Stimulated activated effector memory CD8-positive, alpha-beta T cell treated with anti-CD3 and anti-CD28 coated beads, Interleukin-12 subunit alpha, Interleukin-12 subunit beta, amount 100 ng/mL, for 72 hours (primary cell): ENCODE measurements at places on chromosomes 7 and 10.

DNA sequence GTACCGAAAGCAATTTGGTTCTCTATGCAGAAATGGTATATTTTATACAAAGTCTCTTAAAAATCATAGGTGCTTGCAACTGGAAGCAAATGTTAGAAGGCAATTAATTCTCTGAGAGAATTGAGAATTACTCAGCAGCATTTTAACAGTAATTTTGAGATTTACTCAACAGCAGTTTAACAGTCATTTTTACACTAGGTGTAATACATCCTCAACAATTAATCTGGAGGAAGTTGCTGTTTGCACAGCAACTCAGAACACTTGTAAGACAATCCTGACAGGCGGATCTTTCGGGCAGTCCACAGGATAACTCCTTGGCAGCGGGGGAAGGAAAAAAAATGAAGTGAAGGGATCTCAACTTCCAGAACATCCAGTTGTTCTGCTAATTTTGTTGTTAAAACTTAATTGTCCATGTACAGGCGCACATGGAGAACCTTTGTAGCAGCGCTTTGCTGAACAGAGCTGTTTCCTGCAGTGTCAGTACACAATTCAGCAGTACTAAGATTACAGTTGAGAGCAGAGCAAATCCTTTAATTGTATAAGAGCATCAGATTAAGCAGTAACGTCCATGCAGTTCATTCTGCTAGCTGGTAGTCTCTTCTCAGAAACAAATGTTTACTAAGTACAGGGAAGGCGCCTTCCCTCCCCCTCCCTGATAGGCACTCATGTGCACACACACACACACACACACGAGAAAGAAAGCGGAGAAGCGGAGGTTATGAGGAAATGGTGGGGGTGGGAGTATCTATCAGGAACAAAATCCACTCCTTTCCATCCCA, 43.8 kb downstream of the ENO4 start:
- DNase-seq, result no peak

GRCh38 chr10:119409906-119410305, 132.6 kb downstream of the RGS10 start:
- no peak for DNase-seq

GRCh38 chr10:70584366-70584765, 18.2 kb downstream of the PRF1 start:
- DNase-seq, result no peak

- no peak for DNase-seq
Measured at GRCh38 chr10:128096486-128097199, 29.6 kb downstream of the MKI67 start.

- no peak for DNase-seq
Measured at GRCh38 chr7:72092769-72093168, 319.4 kb downstream of the CALN1 start.

DNA sequence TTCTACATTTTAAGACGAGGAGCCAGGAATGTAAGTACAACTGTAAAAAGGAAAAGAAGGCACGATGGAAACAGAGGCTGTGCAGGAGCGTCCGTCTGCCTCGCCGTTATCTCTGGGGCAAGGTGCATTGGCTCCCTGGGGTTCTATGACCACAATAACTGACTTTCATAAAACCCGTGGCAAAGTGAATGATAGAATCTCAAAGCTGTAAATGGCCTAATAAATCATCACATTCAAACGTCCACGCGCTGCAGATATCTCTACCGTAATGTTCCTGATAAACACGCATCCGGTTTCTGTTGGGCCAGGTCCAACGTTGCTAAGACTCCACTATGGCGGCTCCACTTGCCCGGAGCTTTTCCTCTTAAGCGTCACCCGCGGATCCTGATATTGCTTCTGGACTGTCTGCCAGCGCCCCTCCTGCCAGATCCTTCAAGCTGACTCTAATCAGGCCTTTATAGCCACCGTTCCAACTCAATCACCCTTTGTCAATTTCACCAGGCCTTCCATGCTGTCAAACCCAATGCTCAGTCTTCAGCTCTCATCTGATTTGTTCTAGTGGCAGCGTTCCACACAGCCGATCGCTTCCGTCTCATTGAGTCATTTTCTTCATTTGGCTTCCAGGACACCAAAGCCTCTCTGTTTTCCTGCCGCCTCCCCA, 265.6 kb upstream of the FOXK1 start:
- no peak for DNase-seq

GRCh38 chr7:82528577-82529310, 85.2 kb upstream of the CACNA2D1 start:
- DNase-seq, result no peak

GRCh38 chr10:105207476-105207995, 566.4 kb downstream of the SORCS3 start:
- DNase-seq, result no peak

DNA sequence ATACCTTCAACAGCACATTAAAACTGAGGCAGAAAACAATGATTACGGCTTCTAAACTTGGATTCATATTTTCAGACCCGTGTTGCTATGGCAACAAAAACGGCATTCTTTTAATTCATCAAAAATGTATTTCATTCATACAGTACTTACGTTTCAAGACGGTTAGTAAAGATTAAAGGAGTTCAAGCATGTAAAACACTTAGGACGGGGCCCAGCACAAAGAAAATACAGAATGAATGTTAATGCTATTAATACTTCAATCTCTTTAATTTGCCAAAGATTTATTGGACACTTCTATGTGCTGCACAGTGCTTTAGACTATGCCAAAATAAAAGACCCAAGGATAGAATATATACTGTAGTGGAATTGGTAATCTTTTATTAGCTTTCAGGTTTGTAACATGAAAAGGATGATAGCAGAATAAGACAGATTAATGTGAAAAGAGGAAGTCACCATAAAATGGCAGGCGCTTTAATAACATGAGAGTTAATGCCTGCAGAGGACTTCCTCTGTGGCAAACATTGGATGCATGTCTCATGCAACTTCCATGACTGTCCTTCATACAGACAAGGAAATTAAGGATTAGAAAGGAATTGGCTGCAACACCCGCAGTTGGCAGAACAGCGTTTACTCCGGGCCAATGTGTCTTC, 201.6 kb upstream of the KLF6 start:
- no peak for DNase-seq

GRCh38 chr10:29649561-29650551, 15.1 kb upstream of the SVIL start:
- no peak for DNase-seq

DNA sequence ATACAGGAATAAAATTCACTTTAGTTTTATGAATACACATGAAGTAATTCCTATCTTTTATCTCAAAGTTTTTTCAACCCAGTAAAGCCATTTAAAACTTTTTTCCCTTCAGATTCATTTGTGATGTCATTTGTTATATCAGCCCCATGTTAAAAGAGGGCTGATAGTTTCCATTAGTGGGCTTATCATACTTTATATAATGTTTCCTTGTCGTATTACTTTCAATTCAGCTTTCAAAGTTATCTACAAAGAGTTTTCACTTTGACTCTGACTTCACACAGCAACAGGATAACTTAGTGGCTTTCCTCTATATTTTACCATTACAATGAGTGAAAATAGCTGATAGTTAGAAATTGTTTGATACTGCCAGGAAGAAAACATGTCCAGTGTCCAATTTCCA, 484.8 kb downstream of the SUGCT start:
- DNase-seq, result no peak

DNA sequence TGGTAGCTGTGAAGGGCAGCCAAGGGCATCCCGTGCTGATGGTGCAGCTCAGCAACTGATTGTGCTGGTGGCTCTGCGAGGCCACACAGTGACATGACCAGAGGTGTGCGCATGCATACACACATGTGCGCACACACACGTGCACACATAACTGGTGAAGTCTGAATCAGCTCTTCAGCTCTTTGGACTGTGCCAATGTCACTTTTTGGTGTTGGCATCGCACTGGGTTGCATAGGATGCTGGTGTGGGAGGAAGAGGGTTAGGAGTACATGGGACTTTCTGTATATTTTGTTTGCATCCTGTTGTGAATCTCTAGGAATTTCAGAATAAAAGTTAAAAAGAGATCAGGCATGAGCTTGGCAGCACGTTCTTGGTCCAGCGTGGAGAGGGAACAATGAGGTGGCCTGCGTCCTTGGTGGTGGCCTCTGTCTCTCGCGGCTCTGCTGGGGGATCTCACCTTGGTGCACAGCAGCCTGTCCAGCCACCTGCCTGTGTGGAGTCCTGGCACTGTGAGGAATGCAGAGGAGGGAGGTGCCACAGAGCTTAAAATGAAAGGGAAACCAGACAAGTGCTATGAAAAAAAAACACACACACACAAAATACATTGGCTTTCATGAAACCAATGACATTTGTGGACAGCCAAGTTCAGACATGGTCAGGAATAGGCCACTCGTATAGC, 124.0 kb downstream of the TRRAP start:
- no peak for DNase-seq

DNA sequence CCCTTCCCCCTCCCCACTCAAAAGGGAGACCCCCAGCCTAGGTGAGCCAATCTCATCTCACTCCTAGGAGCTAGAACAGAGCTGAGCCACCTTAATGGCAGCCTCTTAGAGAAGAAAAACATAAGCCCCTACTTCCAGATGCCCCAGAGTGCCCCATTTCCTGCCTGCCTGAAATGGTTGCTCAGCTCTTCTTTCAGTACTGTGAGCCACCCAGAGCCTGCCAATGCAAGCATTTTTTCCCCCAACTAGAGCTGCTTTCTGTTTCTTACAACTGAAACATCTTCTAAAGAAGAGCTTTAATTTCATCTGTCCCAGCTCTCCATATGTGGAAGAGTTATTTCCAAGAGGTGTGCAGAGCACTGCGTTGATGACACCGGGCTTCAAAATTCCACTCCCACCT, 136.7 kb downstream of the PLPP4 start:
- DNase-seq, result no peak

GRCh38 chr7:145989469-145989868, 127.1 kb upstream of the CNTNAP2 start:
- no peak for DNase-seq

- no peak for DNase-seq
Measured at GRCh38 chr7:71937840-71938371, 474.2 kb downstream of the CALN1 start.
